Lower leg skin (tissue), 4 donors: ENCODE measurements at places on chromosomes 1 and 21. TPM values are rescaled to one million over a fixed set of nuclear protein-coding genes. Genes with fewer than 3 reads are reported as not detected.

Gene ECM1
- total RNA-seq, result 131 TPM

DNA sequence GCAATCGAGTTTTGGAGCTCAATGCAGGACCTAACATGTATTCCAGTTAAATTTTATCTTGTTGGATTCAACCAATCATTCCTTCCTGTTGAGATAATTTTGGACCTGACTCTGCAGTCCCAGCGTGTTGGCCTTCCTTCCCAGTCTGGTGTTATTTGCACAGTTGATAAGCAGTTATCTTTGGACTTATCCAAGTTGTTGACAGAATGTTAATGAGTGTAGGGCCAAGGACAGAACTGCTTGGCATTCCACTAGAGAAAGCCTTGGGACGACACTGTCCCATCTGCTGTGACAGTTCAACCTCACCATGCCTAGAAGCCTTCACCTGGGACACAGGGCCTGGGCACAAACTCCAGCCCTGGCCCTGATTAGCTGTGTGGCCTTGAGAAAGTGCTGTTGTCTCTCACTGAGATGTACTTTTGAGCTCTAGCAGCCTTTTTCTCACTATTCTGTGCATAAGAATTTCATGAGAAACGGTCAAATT, 104.1 kb upstream of the SLC25A33 start:
- no peak for DNase-seq

- DNase-seq, result no peak
These were observed 47.6 kb downstream of the RHOU start for GRCh38 chr1:228782662-228783417.

DNA sequence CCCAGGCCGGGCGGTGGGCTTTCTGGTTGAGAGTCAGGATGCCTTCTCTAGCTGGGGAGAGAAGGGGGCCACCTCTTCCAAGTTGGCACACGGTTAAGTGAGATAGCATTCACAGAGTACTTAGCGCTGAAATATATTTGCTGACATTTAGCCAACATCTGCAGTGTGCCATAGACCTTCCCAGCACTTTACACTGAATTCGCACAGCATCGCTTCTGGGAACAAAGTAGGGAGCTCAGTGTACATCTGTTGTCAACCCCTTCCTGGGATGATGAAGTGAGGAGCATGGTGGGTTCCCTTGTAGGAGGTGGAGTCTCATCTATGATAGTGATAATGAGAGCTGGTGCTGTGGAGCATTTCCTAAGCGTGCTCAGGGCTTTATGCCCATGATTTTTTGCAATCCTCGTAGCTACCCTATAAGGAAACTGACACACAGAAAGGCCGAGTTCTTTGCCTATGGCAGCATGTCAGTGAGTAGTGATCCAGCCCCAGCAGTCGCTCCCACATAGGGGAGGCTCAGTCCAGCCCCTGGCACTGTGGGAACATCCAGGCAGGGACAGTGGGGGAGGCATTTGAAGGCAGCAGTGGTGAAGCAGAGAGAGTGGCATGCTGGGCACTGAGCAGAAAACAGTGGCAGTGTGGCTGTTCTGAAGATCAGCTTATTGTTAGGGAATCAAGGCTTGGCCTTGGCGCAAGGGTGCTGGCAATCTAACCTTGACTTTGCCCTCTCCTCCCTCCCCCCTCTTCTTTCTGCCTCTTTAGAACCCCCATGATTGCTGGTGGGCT, 176.2 kb downstream of the PGBD5 start:
- no peak for DNase-seq

GRCh38 chr1:57638239-57638638, 214.4 kb upstream of the DAB1 start:
- DNase-seq, result no peak

GRCh38 chr1:162701286-162701685, 69.0 kb downstream of the DDR2 start:
- DNase-seq, result no peak

DNA sequence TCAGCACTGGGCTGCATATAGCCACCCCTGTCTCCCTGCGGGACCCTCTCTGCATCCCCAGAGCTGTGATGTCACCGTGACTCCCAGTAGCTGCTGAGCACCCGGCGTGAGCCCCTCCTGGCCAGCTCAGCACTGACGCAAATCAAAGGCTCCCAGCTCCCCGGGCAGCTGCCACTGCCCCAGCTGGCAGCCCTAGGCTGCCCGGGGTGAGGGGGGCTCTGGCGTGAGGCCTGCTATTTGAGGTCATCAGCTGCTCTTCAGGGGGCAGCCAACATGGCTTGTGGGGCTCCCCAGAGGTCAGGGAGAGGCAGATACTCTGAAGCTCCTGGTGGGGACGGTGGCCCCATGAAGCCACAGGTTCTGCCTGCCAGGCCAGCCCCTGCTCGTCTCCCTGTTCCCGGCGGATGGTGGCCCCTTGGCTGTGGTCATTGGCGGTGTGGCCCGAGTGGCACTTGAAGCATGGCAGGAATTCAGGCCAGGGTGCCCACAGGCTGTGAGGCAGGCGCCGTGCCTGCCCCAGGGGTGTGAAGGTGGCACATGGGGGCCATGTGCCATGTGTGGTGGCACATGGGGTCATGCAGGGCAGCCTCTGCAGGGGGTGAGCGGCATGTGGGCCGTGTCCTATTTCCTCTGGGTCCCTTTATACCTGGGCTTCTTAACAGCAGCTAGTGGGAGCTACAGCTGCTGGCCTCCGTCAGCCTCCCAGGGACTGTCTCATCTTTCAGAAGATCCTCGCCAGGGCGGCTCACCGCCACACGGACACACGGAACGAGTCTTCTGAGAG, 85.4 kb downstream of the SIK1 start:
- DNase-seq, result no peak

Gene KMO
- total RNA-seq, result 0.15 TPM

Gene LRRC7
- 0.59 TPM for total RNA-seq

- DNase-seq, result no peak
These were observed 6.7 kb upstream of the CACNA1E start for GRCh38 chr1:181476581-181476980.

Gene CYP4X1
- total RNA-seq, result 11.0 TPM

DNA sequence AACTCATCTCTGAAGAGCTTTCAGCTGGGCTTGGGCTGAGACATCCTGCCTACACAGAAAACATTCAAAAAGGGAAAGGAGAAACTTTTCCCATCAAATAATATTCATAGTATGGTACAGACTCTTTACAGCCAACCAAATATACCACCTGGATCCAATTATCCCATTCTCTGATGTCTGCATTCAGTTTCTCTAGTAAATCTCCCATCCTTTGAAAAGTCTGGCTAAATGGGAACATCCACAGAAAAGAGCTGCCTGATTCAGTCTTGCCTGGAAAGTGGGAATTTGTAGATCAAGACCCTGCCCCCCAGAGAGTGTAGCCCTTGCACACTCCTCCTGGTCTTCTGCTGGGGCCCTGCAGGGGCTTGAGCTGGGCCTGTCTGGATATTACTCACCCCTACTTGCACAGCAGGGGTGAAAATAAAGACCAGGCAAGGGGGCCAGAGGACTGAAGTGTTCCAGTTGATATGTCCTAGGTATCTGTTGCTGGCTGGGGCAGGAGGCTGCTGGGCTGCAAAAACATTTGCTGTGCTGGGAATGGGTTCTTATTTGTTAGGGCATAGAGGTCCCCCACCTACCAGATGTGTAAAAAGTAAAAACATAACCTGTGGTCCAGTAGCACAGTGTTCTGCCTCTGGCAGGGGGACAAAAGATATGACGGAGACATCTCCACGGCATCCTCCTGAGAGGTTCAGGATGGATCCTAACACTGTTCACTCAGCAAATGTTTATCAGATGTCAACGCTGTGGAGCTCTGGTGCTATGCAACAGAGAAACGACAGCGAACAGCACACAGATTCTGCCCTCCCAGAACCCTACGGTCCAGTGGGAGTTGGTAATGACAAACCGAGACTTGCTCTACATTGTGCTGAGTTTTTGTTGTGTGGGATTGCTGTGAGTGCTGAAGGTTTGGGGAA, 140.3 kb downstream of the PLXNA2 start:
- no peak for DNase-seq
